ENCODE measurements at places on chromosomes 4 and X. TPM values are rescaled to one million over a fixed set of nuclear protein-coding genes. Genes with fewer than 3 reads are reported as not detected.

DNA sequence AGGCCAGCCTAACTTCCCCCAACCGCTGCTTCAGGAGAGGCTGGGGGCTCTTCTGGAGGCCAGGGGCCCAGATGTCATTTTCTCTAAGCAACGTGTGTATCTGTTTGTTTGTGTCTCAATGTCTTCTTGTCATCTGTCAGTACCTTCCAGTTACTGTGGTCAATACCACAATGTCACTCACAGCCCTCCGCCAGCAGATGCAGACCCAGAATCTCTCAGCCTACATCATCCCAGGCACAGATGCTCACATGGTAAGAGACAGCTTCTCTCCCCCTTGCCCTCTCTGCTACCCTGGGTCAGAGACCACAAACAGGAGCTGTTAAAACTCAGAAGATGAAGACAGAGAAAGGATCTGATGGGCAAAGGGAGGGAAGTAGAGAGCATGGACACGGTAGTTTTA is 5.0 kb downstream of the XPNPEP2 start:
- DNase-seq: no peak

GRCh38 chrX:96707804-96708203 is 23.2 kb downstream of the DIAPH2 start:
- no peak for DNase-seq

GRCh38 chr4:171588051-171588545 is 225.1 kb upstream of the GALNTL6 start:
- DNase-seq: no peak

DNA sequence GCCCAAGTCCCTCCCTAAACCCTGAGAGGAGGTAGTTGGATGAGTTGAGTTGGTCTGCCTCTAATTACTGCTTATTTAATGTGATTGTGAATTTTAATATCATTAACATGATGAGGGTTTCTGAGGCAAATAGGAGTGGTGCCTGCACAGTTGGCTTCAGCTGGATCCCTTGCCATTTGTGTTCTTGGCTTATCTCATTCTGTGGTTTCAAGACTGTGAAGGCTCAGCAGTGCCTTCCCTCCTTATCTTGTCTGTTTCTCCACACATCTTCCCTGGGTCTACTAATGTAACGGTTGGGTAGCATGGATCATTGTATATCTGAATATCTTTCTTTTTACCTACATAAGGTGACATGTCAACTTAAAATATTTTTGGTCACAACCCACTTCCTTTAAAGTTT is 1.6 kb upstream of the SLC10A4 start:
- no peak for DNase-seq

The LANCL3 gene
- 3.1 TPM for total RNA-seq

The ARAP2 gene
- 62.4 TPM for total RNA-seq
